Foreskin keratinocyte (primary cell): ENCODE measurements at places on chromosomes 11 and 22. TPM values are rescaled to one million over a fixed set of nuclear protein-coding genes. Genes with fewer than 3 reads are reported as not detected.

Gene TMEM135
- 17.4 and 22.1 TPM in 2 replicates for total RNA-seq

Gene ACR
- not detected in 2 replicates for total RNA-seq

Gene SLC22A12
- not detected in 2 replicates for total RNA-seq

Gene OR8J3
- not detected in 2 replicates for total RNA-seq

Gene MS4A5
- total RNA-seq: not detected in 2 replicates

Gene RHBDD3
- 21.4 and 21.7 TPM in 2 replicates for total RNA-seq

Gene MS4A7
- total RNA-seq: not detected in 2 replicates

GRCh38 chr11:96388891-96389719 lies 607 bp downstream of the CCDC82 start:
- DNase-seq: no peak

DNA sequence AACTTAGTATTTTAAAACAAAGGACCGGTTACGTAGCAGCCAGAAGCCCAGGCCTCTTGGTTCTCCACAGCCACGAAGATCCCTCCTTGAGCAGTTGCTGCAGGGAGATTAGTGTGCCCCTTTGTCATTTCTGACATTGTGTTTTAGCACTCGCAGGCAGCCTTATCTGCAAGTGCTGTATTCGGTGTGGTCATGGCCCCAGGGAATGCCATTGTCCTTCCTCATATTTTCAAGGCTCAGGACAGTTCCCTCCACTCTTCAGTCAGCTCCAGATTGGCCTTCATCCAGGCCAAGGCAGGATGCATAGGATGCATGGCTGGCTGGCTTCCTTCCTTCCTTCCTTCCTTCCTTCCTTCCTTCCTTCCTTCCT lies 88.5 kb downstream of the ZBTB16 start:
- DNase-seq: no peak

DNA sequence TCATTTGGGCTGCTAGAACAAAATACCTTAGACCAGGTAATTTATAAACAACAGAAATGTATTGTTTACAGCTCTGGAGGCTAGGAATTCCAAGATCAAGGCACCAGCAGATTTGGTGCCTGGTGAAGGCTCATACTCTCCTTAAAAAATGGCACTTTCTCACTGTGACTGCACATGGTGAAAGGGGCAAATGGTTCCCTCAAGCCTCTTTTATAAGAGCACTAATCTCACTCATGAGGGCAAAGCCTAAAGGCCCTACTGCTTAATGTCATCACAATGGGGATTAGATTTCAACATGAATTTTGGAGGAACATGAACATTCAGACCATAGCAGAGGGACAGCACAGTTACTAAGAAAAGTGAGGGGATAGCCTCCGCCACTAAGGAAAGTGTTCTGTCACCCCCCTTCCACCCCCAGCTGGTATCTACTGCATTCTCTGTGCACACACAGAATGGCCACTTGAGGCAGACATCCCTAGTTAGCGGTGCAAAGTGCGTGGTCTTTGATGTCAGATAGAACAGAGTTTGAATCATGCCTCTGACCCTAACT lies 47.2 kb upstream of the CEP295 start:
- no peak for DNase-seq

DNA sequence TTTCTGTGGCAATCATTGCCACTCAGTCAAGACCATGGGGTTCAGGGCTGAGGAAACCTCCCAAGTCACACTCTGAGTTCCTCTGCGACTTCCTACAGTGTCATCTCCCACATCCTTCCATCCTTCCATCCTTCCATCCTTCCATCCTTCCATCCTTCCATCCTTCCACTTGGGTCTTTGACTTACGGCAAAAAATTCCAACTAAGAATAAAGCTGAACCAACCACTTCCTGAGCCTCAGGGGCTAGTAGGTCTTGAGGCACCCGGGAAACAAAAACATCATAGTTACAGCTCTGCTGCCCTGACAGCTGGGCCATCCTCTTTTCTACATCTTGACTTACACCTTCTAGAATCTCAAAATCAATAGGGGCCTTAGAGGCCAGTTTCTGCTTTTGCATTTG lies 32.1 kb downstream of the EHF start:
- DNase-seq: no peak

- no peak for DNase-seq
Measured at GRCh38 chr11:117189941-117190544, 9.1 kb upstream of the TAGLN start.

- DNase-seq: peak; percentile 52
Measured at GRCh38 chr22:30005213-30005857, 74.9 kb upstream of the HORMAD2 start.

DNA sequence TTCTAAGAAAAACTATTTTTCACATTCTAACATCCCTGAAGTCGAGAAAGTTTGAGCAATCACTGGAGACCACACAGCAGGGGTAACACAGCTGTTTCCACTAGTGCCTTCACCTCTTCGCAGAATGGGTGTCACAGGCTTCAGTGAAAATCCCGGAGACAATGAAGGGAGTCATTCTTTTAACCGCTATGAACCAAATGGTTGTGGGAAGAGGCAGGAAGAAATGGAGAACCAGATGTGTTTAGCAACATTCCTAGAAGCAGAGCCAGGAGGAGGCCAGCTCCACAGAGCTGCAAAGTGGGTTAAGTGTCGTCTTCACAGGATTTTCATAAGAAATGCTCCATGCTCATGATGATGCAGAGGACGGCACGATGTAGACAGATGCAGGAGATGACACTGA lies 221.1 kb downstream of the LARGE1 start:
- DNase-seq: no peak
